CD4-positive, alpha-beta T cell (primary cell): ENCODE measurements at places on chromosomes 2 and 18.

DNA sequence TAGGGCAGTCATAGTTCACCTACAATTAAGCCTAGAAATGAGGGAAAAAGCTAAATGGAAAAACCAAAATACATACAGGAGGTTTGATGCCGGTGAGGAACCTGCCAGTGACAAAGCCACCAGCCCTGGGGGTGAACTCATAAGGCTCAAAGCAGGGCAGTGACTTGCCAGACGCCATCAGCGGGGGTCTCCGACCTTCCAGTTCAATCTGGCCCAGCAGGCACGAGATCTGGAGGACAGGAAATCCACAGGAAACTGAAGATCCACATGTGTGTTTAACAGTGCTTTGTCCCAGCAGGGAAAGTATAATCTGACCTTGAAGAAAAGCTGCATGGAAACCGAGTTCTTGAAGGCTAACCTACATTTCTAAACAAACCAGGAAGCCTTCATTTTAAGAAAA, 60.1 kb downstream of the POLR1A start:
- H3K36me3 ChIP-seq = peaks cover 72% of the 10 kb centered on the region
- no peak for DNase-seq

GRCh38 chr2:160261732-160262131, 61.7 kb upstream of the ITGB6 start:
- no peak overlapping the region for H3K4me3 ChIP-seq
- no peaks in the 10 kb centered on the region for H3K27me3 ChIP-seq
- H3K36me3 ChIP-seq = no peaks in the 10 kb centered on the region
- DNase-seq = no peak
- peaks cover 10% of the 10 kb centered on the region for H3K4me1 ChIP-seq

- no peaks in the 10 kb centered on the region for H3K27me3 ChIP-seq
- no peak for DNase-seq
- no peak overlapping the region for H3K27ac ChIP-seq
- no peaks in the 10 kb centered on the region for H3K36me3 ChIP-seq
Observed at GRCh38 chr2:52311862-52312261, 1279.9 kb upstream of the NRXN1 start.

GRCh38 chr2:60440079-60440766, 113.2 kb downstream of the BCL11A start:
- H3K4me1 ChIP-seq = no peaks in the 10 kb centered on the region
- DNase-seq = no peak
- H3K4me3 ChIP-seq = no peak overlapping the region
- no peaks in the 10 kb centered on the region for H3K27me3 ChIP-seq
- no peaks in the 10 kb centered on the region for H3K36me3 ChIP-seq

- no peaks in the 10 kb centered on the region for H3K36me3 ChIP-seq
- peaks cover under 1% of the 10 kb centered on the region for H3K27me3 ChIP-seq
- no peak overlapping the region for H3K4me3 ChIP-seq
- DNase-seq = no peak
Observed at GRCh38 chr2:942775-943460, 7.7 kb upstream of the SNTG2 start.

DNA sequence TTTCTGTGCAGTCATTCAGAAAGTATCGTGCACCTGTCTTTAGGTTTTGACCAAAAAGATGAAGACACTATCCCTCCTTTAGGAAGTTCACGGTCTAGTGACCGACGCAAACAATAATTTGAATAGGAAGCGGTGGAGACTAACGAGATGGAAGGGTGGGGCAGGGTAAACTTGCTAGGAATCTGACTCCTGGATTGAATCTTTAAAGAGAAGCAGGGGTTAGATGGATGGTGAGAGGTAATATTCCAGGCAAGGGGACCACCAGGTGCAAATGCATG, 651 bp upstream of the TXNL1 start:
- H3K36me3 ChIP-seq = no peaks in the 10 kb centered on the region
- H3K27ac ChIP-seq = peak overlapping the region; percentile 76
- DNase-seq = no peak

- H3K4me1 ChIP-seq = peaks cover 23% of the 10 kb centered on the region
- peak overlapping the region; percentile 48 for H3K27ac ChIP-seq
- DNase-seq = no peak
Observed at GRCh38 chr2:102737431-102737830, 24.4 kb upstream of the TMEM182 start.

GRCh38 chr2:10864861-10865636, 46.7 kb upstream of the KCNF1 start:
- H3K4me1 ChIP-seq = peaks cover 30% of the 10 kb centered on the region
- H3K27ac ChIP-seq = no peak overlapping the region
- no peak for DNase-seq
- H3K36me3 ChIP-seq = no peaks in the 10 kb centered on the region
- no peak overlapping the region for H3K4me3 ChIP-seq

GRCh38 chr18:45260125-45260524, 355.2 kb upstream of the SLC14A2 start:
- H3K27ac ChIP-seq = no peak overlapping the region
- H3K27me3 ChIP-seq = no peaks in the 10 kb centered on the region
- H3K36me3 ChIP-seq = no peaks in the 10 kb centered on the region
- DNase-seq = no peak

DNA sequence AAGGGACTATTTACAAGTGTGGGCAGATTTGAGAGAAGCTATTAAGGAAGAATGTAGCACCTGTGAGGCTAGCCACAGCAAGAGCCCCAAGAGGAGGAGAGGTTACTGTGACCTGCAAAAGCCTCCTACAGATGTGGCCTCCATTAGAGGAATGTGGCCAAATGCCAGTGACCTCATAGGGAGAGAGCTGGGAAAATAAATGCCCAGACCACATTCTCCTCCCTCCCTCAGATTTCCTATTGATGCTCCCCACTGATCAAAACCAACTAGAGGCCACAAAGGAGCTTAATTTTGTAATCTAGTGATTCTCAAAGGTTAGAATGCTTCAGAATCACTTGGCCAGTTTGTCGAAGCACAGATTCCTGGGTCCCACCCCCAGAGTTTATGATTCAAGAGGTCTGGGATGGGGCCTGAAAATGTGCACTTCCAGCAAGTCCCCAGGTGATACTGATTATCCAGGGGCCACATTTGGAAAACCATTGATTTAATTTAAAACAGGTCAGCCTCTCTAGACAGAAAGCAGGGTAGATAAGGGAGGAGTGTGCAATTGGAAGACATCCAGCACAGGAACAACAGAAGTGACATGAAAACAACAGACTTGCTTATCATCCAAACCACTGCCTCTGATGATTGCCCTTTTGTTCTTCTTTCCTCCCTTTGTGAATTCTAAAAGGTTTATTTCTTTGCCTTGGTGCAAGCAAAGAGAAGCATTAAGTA, 61.2 kb upstream of the RBBP8 start:
- H3K27me3 ChIP-seq = no peaks in the 10 kb centered on the region
- H3K36me3 ChIP-seq = no peaks in the 10 kb centered on the region
- H3K4me3 ChIP-seq = no peak overlapping the region
- no peaks in the 10 kb centered on the region for H3K4me1 ChIP-seq
- no peak for DNase-seq

GRCh38 chr2:12804091-12804856, 87.5 kb downstream of the TRIB2 start:
- H3K4me3 ChIP-seq = no peak overlapping the region
- no peaks in the 10 kb centered on the region for H3K36me3 ChIP-seq
- H3K4me1 ChIP-seq = no peaks in the 10 kb centered on the region
- no peak for DNase-seq

DNA sequence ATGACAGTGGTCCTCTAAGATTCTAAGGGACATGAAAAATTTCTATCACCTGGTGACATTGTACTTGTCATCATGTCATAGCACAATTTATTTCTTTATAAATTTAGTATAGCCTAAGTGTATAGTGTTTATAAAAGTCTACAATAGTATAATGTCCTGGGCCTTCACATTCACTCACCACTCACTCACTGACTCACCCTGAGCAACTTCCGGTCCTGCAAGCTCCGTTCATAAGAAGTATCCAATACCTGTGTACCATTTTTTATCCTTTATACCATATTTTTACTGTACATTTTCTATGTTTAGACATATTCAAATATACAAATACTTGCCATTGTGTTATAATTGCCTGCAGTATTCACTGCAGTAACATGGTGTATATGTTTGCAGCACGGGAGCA, 72.8 kb upstream of the DSEL start:
- H3K27me3 ChIP-seq = no peaks in the 10 kb centered on the region
- no peak overlapping the region for H3K27ac ChIP-seq
- DNase-seq = no peak
- no peaks in the 10 kb centered on the region for H3K4me1 ChIP-seq

GRCh38 chr18:77108001-77108692, 24.4 kb downstream of the MBP start:
- H3K27ac ChIP-seq = peak overlapping the region; percentile 76
- H3K27me3 ChIP-seq = no peaks in the 10 kb centered on the region
